ENCODE measurements at places on chromosomes 6 and 20. TPM values are rescaled to one million over a fixed set of nuclear protein-coding genes. Genes with fewer than 3 reads are reported as not detected.

SNRPB2 gene
- 87.5 TPM for total RNA-seq

GTSF1L gene
- total RNA-seq = not detected

LAMA2 gene
- total RNA-seq = 0.02 TPM

JPH2 gene
- 10.5 TPM for total RNA-seq

- H3K27ac ChIP-seq = no peak overlapping the region
- no peaks in the 10 kb centered on the region for H3K27me3 ChIP-seq
- no peak for DNase-seq
- no peaks in the 10 kb centered on the region for H3K4me1 ChIP-seq
Measured at GRCh38 chr6:122428781-122429180, 29.3 kb downstream of the HSF2 start.

- H3K4me1 ChIP-seq = no peaks in the 10 kb centered on the region
- DNase-seq = no peak
- H3K36me3 ChIP-seq = no peaks in the 10 kb centered on the region
- H3K27me3 ChIP-seq = peaks cover 3% of the 10 kb centered on the region
- no peak overlapping the region for H3K4me3 ChIP-seq
Measured at GRCh38 chr20:3674447-3674846, 7.4 kb downstream of the ADAM33 start.

- H3K27ac ChIP-seq = no peak overlapping the region
- no peaks in the 10 kb centered on the region for H3K36me3 ChIP-seq
- DNase-seq = no peak
- no peaks in the 10 kb centered on the region for H3K27me3 ChIP-seq
- H3K4me3 ChIP-seq = no peak overlapping the region
Measured at GRCh38 chr6:134714679-134715078, 235.2 kb downstream of the ALDH8A1 start.

- no peaks in the 10 kb centered on the region for H3K36me3 ChIP-seq
- H3K4me1 ChIP-seq = no peaks in the 10 kb centered on the region
- no peak overlapping the region for H3K27ac ChIP-seq
- H3K27me3 ChIP-seq = no peaks in the 10 kb centered on the region
- DNase-seq = no peak
- no peak overlapping the region for H3K4me3 ChIP-seq
Measured at GRCh38 chr20:50346374-50347283, 156.0 kb downstream of the CEBPB start.

- peaks cover 27% of the 10 kb centered on the region for H3K4me1 ChIP-seq
- no peaks in the 10 kb centered on the region for H3K27me3 ChIP-seq
- no peak overlapping the region for H3K4me3 ChIP-seq
- H3K27ac ChIP-seq = no peak overlapping the region
Measured at GRCh38 chr6:149247385-149247763, 70.1 kb upstream of the TAB2 start.

- H3K27me3 ChIP-seq = no peaks in the 10 kb centered on the region
- no peak overlapping the region for H3K4me3 ChIP-seq
- no peak overlapping the region for H3K27ac ChIP-seq
- H3K4me1 ChIP-seq = no peaks in the 10 kb centered on the region
Measured at GRCh38 chr6:109527989-109528388, 45.0 kb upstream of the ZBTB24 start.

DNA sequence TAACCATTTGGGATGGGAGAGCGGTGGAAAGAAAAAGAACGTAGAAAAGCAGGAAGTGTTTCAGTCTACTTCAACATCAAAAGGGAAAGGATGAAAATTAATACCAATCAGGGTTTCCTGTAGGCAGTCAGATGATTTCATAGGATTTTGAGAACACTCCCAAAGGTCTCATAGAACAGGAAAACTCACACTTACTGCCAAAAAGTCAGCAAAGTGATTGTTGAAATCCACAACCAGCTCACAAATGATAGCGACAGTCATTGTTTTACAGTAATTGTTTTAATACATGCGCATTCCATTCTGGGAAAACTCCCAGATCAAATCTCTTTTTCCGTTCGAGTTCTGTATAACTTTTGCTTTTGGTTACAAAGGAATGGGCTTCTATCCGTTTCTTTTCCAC, 5.3 kb upstream of the CNKSR3 start:
- H3K27me3 ChIP-seq = no peaks in the 10 kb centered on the region
- no peaks in the 10 kb centered on the region for H3K36me3 ChIP-seq
- no peak for DNase-seq
- no peak overlapping the region for H3K4me3 ChIP-seq
- H3K27ac ChIP-seq = peak overlapping the region; percentile 28

GRCh38 chr6:70409216-70409615, 4.1 kb upstream of the FAM135A start:
- no peak overlapping the region for H3K27ac ChIP-seq
- H3K4me1 ChIP-seq = peaks cover 20% of the 10 kb centered on the region
- no peak for DNase-seq
- H3K27me3 ChIP-seq = no peaks in the 10 kb centered on the region

GRCh38 chr6:133903855-133904254, 14.9 kb downstream of the TCF21 start:
- no peaks in the 10 kb centered on the region for H3K36me3 ChIP-seq
- no peaks in the 10 kb centered on the region for H3K4me1 ChIP-seq
- H3K27me3 ChIP-seq = no peaks in the 10 kb centered on the region
- H3K27ac ChIP-seq = no peak overlapping the region
- no peak overlapping the region for H3K4me3 ChIP-seq

- no peaks in the 10 kb centered on the region for H3K27me3 ChIP-seq
- no peaks in the 10 kb centered on the region for H3K4me1 ChIP-seq
- no peaks in the 10 kb centered on the region for H3K36me3 ChIP-seq
- H3K4me3 ChIP-seq = no peak overlapping the region
- no peak for DNase-seq
Measured at GRCh38 chr6:14265049-14266021, 147.8 kb downstream of the CD83 start.

GRCh38 chr20:13875265-13875811, 90.5 kb downstream of the NDUFAF5 start:
- no peaks in the 10 kb centered on the region for H3K36me3 ChIP-seq
- no peak overlapping the region for H3K27ac ChIP-seq
- no peaks in the 10 kb centered on the region for H3K4me1 ChIP-seq
- H3K27me3 ChIP-seq = no peaks in the 10 kb centered on the region
- no peak overlapping the region for H3K4me3 ChIP-seq

DNA sequence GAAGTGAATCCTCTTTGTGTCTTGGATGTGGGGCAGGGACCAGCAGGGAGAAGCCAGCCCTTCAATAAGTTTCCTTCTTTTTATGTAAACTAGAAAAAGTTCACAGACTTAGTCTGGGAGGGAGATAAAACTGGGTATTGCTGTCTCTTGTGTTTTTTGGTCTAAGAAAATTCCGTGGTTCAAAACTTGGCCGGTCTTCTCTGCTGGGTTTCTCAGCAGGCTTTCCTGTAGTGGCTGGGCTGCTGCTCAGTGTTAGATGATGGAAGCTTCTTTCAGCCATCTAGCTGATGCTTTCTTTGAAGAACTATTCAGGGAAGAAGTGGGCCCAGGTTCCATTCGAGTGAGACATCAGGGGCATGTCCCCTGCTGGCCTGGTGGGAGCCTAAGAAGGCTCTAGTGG, 70.7 kb upstream of the SCP2D1 start:
- no peak overlapping the region for H3K27ac ChIP-seq
- no peaks in the 10 kb centered on the region for H3K4me1 ChIP-seq
- no peaks in the 10 kb centered on the region for H3K36me3 ChIP-seq
- no peaks in the 10 kb centered on the region for H3K27me3 ChIP-seq
- no peak overlapping the region for H3K4me3 ChIP-seq

- DNase-seq = no peak
- no peaks in the 10 kb centered on the region for H3K4me1 ChIP-seq
Measured at GRCh38 chr6:40036186-40036585, 101.9 kb upstream of the MOCS1 start.

GRCh38 chr20:63701329-63702035, 5.0 kb downstream of the TNFRSF6B start:
- peak overlapping the region; percentile 30 for H3K27ac ChIP-seq
- H3K36me3 ChIP-seq = peaks cover 12% of the 10 kb centered on the region
- H3K4me1 ChIP-seq = peaks cover 28% of the 10 kb centered on the region

GRCh38 chr6:122140031-122140430, 259.4 kb upstream of the HSF2 start:
- no peak overlapping the region for H3K4me3 ChIP-seq
- H3K36me3 ChIP-seq = no peaks in the 10 kb centered on the region

DNA sequence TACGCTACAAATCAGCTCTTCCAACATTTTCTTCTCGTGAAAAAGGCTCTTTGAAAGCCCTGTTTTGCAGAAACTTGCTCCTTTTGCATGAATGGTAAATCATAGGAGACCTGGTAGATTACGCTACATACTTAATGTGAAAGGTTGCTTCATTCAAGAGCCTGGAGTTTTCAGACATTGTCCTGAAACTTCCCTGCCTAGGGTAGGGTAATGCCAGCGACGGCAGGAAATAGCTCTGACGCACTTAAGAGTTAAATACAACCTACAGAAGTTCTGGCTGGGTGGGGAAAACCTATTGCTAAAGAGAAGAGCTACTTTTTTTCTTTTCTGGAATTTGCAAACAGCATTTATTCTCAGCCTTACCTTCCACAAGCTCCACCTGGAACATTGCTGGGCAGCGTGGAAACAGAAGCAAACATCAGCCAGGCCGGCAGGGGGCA, 144.5 kb downstream of the LPA start:
- no peaks in the 10 kb centered on the region for H3K4me1 ChIP-seq
- DNase-seq = no peak
- no peak overlapping the region for H3K27ac ChIP-seq
- peak overlapping the region; percentile 49 for H3K4me3 ChIP-seq
- no peaks in the 10 kb centered on the region for H3K27me3 ChIP-seq
